NCI-H1694 treated with DMSO at 0.1 percent for 48 hours (cell line): ENCODE measurements at places on chromosomes 5 and 9.

GRCh38 chr5:107887166-107887943, 216.6 kb upstream of the EFNA5 start:
- DNase-seq, result no peak

- no peak for DNase-seq
Observed at GRCh38 chr9:2173170-2173569, 158.0 kb downstream of the SMARCA2 start.

- DNase-seq, result no peak
Observed at GRCh38 chr5:8923526-8923925, 622.3 kb downstream of the SEMA5A start.

- DNase-seq, result no peak
Observed at GRCh38 chr9:87233899-87234455, 263.7 kb upstream of the DAPK1 start.

GRCh38 chr5:103938146-103938695, 375.6 kb upstream of the NUDT12 start:
- DNase-seq, result peak; percentile 37

- no peak for DNase-seq
Observed at GRCh38 chr9:84305497-84306131, 34.9 kb downstream of the SLC28A3 start.

- DNase-seq, result no peak
Observed at GRCh38 chr9:135369412-135369990, 110.1 kb upstream of the PPP1R26 start.

DNA sequence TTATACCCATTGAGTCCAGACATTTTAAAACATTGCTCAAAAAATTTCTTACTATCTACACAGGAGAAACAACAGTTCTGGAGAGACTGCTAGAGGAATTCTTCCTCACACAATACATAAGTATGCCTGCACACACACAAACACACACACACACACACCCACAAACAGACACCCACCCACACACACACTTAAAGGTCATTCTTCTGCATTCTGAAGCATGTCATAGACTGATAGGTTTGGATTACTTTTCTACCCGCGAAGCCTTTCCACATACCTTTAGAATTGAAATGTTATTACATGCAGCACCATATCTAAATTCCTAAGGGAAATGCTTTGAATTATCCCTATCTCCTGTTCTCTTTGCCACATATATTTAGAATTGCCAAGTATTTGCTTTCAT, 80.2 kb downstream of the FAM174A start:
- DNase-seq, result no peak

GRCh38 chr5:64229163-64229774, 63.6 kb downstream of the RNF180 start:
- peak; percentile 43 for DNase-seq

DNA sequence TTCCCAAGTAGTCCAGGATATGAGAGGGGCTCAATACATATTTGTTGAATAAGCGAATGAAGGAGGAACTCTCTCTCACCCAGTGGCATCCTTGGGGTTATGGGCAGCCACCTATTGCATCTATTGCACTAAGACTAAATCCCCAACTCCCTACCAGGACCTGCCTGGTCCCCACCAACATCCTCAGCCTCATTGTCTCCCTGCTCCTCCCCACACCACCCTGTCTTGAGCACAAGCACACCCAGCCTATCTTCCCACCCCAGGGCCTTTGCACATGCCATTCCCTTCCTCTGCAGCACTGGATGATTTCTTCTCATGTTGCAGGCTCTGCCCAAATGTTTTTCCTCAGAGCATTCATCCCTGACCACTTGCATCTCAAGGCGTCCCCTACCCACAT, 133.8 kb downstream of the BARX1 start:
- no peak for DNase-seq

- peak; percentile 7 for DNase-seq
Observed at GRCh38 chr5:172902497-172903472, 56.4 kb upstream of the RPL26L1 start.

- no peak for DNase-seq
Observed at GRCh38 chr5:113068559-113068958, 92.0 kb downstream of the DCP2 start.

DNA sequence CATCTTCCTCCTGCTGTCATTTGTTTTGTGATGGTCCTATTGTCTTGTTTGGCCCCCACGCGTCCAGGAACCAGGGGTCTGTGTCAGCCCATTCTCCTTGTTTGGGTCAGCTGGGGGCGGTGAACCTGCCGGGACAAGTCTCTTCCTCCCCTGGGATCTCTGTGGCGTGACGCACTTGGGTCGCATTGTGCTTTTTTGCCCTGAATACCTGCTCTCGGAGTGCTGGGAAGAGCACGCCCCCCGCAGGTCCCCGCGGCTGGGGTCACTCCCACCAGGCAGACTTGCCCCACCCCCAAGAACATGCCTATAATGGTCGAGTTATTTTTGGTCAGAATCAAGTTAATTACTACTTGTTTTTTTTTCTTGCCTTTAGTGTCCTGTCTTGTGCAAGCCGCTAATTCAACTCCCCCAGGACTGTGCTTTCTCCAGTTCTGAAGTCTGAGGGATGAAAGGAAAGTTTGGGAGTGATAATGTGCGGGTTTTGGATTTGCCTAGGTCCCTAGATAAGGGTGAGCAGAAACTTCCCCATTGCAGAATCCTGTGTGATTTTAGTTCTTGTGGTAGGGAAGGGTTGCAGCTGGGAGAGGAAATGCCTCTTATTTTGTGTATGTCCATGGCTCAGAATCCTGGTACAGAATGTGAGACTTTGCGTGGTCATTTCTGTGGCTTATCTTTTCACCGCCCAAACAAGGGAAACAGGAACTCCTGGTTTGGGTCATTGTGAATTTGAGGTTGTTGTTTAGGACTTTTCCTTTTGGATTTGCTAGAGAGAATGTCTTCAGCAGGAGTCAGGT, 789 bp downstream of the ACER2 start:
- DNase-seq, result peak; percentile 28

GRCh38 chr5:42270771-42271170, 152.5 kb upstream of the GHR start:
- DNase-seq, result no peak

GRCh38 chr5:20604992-20605391, 617.0 kb upstream of the CDH18 start:
- no peak for DNase-seq

DNA sequence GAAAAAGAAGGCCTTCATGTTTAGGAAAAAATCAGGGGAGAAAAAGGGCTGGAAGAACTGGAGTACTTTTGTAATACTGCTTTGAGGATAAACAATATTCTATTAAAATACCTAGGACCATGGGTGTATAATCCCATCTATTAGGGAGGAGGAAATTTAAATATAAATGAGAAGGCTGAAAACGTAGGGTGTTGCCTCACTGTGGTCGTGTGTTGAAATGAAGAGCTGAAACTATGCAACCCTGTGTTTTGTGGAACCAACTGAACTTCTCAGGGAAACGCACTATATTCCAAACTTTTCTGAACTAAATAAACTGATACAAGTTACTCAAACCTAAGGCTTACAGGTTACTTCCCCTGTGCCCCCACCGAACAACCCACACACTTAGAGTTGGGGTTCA, 4.5 kb upstream of the CNTLN start:
- no peak for DNase-seq

- peak; percentile 83 for DNase-seq
Observed at GRCh38 chr9:96139592-96140295, 162.2 kb downstream of the HSD17B3 start.

- DNase-seq, result no peak
Observed at GRCh38 chr5:174571662-174572397, 152.6 kb upstream of the MSX2 start.

- no peak for DNase-seq
Observed at GRCh38 chr5:15513911-15514310, 13.9 kb downstream of the FBXL7 start.

- DNase-seq, result no peak
Observed at GRCh38 chr5:95718203-95718602, 12.9 kb upstream of the RHOBTB3 start.

- no peak for DNase-seq
Observed at GRCh38 chr5:69492923-69493395, 369 bp downstream of the OCLN start.

DNA sequence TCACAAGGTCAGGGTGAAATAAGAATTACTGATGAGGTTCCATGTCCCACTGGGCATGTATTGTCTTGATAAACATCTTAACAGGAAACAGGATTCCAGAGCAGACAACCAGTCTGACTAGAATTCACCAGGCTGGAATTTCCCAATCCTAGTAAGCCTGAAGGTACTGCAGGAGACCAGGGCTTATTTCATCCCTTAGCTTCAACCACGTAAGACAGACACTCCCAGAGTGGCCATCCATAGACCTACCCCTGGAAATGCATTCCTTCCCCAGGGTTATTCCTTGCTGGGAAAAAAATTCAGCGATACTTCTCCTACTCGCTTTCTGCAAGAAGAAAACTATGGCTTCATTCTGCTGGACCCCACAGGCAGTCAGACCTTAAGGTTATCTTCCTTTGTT, 785.4 kb downstream of the NR2F1-AS1 start:
- no peak for DNase-seq

GRCh38 chr9:71685394-71685793, 82.9 kb downstream of the CEMIP2 start:
- DNase-seq, result no peak

DNA sequence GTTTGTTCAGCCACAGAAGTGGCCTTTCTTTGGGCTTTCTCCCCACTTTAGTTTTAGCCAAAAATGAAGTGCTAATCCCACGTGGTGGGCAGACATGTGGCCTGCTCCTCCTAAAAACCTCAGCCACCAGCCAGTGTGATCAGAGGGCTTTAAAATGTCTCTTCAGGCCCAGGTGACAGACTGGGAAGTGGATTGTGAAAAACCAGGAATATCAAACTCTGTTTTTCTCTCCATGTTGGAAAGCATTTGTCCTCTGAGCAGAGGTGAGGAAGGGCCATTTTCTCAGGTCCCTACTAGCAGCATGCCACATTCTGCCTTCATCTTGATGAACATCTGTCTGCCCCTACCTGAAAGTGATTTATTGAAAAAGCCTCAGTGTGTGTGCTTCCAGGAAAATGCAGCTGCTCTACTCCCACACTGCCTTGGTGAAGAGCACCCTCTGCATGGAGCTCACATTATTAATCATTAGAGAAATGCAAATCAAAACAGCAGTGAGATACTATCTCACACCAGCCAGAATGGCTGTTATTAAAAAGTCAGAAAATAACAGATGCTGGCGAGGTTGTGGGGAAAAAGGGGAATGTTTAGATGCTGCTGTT, 181.2 kb upstream of the DMAC1 start:
- DNase-seq, result no peak

DNA sequence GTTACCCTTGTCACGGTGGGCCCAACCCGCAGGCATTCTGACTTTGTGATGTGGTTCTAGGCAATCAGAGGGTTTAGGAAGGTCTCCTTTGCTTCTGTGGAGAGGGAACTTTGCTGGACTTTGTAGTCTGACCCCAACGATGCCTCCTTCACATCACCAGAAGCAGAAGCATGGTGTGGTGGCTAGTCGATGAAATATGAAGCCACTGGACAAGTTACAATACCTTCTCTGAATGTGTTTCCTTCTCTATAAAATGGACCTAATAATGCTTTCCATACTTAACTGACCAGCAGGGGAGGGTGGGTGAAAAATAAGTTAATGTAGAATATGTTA, 607 bp downstream of the SPEF2 start:
- DNase-seq, result no peak

DNA sequence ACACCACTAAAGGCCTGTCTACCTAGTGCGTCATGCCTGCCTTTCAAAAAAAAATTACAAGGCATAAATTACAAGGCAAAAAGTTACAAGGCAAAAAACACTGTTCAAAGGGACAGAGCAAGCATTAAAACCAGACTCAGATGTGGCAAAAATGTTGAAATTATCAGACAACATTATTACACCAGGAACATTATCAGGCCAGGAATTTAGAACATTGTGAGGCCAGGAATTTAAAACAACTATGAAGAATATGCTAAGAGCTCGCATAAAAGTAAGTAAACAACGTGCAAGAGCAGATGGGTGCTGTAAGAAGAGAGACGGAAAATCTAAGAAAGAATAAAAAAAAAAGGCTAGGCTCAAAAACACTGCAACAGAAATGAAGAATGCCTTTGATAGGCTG, 18.2 kb upstream of the MLANA start:
- no peak for DNase-seq

DNA sequence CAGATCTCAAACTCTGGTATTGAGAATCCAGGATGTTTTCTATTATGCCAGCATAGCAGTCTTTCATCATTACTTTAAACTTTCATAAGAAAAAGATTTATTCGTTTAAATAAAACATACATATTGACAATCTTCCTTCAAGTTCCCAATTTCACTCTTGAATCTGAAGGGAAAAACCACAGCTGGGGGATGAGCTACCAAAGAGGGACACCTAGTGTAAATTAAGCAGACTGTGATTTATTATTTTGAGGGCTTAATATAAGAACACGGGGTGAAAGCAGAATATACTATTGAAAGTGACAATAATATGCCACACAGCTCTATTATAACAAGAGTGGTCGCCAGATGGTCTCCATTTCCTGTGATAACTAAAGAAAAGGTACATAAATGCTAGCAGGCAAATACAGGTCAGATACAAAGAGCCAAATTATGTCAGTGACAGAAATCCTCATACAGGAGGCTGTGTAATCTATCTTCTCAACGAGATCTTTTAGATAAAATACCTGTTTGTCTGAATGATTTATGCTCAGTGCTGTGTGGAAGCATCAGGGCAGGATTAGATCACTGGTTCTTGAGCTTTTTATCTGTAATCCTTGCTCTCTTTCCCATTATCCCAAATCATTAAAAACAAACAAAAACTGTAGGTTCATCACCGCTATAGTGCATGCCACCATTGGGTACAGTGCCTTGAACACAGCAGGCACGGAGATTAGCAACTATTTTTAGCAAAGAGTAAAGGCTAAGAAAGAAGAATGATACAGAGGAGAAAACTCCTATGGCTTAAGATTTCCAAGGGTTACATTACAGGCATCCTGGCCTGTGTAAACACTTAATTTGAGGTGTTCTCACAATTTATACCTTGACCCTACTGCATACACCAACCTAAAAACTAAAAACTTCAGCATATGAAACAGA, 116.6 kb downstream of the DROSHA start:
- DNase-seq, result no peak

DNA sequence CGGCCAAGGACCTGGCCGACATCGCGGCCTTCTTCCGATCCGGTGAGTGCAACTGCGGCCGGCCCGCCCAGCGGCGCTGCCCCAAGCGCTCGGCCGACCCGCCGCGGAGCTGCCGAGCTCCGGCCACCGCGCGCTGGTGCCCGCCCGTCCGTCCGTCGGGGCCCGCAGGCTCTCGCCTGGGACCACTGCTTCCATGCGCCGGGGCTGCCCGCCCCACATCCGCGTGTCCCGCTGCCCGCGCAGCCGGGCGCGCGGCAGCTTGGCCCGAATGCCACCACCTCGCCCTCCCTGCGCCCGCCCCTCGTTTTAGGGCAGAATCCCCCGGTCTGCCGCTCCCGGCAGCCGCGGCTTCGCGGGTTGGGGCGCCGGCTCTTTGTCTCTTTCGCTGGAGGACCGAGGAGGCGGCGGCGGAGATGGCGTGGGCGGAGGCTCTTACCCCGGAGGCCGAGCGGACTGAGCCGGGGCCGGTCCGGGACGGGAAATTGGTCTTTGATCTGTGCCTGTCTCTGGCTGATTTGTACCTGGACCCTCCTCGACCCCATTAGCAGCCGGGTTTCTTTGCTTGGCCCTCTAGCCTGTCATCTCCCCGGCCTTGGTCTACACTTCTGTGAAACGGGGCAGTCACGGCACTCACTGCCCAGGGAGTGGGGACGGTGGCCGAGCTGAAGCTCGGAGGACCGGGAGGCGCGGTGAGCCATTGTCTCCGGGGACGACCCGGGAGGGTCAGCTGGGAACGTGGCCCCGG, 871 bp downstream of the TRIO start:
- DNase-seq, result no peak
